NCI-H2227 treated with DMSO at 0.1 percent for 48 hours (cell line): ENCODE measurements at places on chromosomes 4 and X.

DNA sequence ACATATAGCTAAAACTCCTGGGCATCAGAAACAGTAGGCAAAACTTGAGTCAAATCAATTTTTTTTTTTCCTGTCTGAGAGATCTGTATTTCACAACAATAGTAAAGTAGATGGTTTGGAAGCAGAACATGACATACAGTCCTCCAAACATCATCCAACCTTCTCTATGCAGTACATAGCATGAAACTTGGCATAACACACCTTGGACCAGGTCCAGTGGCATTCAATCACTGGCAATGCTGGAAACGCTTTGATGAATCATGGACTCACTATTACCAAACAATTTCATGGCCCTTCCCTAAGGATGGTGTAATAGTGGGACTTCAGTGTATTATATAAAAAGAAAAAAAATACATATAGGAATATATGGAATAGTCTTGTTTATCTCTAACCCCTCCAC, 154.6 kb downstream of the FMR1NB start:
- no peak for DNase-seq

DNA sequence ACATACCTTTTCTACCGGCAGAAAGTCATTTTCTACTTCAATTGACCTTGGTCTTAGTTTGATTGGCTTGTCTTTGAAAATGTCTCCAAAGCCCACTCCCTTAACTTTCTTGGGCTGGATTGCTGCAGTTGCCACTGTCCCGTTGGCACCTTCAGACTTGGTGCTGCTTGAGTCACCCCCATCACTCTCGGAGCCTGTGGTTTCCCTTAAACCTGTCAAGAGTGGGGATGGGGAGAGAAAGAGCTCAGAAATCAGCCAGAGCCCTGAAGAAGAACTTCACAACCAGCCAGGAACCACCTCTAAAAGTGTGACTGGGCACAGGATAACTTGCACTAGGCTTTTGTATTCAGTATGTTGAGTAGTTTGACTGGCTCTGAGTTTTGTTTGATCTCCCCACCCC, 168.5 kb upstream of the MAP3K15 start:
- DNase-seq = no peak

DNA sequence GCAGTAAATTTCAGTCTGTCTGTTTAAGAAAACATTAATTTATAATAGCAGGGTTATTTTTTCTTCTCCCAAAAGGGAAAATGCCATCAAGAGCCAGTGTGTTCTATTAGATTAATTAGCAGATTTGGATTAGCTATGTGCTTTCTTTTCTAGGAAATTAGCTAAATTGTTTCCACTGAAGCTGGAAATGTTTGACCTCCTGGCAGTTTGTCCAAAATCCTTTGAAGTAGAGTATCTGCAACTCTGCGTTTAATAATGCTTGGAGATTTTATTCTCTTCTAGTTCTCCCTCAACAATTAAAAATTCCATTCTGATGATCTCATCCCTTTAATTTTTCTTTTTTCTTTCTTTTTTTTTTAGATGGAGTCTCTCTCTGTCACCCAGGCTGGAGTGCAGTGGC, 27.1 kb upstream of the HOPX start:
- DNase-seq = no peak

- no peak for DNase-seq
Observed at GRCh38 chr4:102334624-102335023, 10.7 kb downstream of the SLC39A8 start.

DNA sequence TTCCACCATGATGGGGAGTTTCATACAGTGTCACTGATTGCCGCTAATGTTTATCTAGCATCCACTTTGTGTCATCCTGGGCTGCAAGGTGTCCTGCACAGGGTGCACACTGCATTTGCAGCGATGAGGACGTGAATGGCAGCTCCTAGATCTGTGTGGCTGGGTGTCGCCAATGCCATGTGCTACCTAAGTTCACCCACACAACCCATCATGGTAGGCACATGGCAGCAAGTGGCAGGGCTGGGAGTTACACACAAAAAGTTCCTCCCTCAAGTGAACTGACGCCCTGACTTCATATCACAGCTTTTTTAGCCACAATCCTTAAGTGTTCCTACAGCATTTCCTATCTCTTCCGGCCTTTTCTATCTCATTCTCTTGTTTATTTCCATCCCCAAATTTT, 45.9 kb upstream of the SPRY1 start:
- no peak for DNase-seq

GRCh38 chrX:40503094-40503493, 77.7 kb upstream of the ATP6AP2 start:
- no peak for DNase-seq

- no peak for DNase-seq
Observed at GRCh38 chr4:17807446-17807845, 3.1 kb downstream of the DCAF16 start.

- no peak for DNase-seq
Observed at GRCh38 chr4:10534820-10535219, 77.6 kb upstream of the ZNF518B start.

- DNase-seq = no peak
Observed at GRCh38 chr4:98630737-98631454, 27.5 kb downstream of the TSPAN5 start.

- no peak for DNase-seq
Observed at GRCh38 chr4:161279095-161279494, 884.7 kb downstream of the FSTL5 start.

DNA sequence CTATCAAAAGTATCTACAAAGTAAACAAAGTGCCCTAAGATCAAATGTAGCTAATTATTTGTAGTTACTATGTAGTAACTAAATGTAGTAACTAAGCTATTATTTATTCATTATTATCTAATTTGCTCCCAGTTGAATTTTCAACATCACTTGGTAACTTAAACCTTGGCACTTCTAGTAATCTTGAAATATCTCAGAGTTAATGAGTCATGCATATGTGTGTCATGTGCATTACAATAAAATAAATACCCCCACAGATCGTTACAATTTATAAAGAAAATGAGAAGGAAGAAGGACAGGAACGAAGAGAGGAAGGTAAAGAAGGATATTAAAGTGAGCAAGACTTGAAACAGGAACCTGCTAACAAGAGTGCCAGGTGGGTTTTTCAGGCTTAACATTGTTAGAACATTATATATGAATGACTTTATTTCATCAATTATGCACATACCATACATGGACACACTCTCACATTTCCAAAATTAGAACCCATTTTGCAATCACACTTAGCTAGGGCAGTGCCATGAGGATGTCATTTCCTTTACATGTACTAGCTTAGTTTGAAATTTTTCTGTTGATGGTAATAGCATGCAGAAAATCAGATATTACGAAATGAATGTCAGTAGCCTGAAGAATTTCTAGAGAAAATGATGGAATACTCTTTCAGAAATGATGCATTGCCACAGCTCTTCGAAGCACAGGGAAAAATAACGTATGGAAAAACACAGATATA, 1670.4 kb upstream of the AGA start:
- DNase-seq = no peak

GRCh38 chrX:40106676-40107290, 9.0 kb upstream of the BCOR start:
- DNase-seq = no peak

DNA sequence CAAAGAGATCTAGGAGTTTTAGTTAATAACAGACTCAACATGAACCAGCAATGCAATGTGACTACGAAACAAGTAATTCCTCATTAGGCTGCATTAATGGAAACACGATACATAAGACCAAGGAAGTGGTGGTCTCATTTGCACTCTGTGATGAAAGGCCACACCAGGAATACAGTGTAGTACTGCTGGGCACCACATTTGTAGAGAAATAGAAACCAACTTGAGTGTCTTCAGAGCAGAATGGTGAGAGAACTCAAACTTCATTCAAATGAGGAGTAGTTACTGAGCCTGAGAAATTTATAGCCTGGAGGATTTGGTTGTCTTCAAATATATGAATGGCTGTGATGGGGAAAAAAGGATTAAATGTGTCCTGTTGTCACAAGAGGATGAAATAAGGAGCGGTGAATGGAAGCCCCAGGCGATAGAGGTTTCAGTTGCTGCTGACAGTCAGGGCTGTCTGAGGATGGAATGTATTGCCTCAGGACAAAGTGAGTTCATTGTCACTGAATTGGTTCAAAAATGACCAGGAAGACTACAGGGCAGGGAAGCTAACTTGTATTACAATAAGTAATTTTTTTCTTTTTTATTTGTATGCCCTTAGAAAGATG, 50.9 kb downstream of the NFKB1 start:
- no peak for DNase-seq

GRCh38 chr4:30716158-30716557, 4.0 kb upstream of the PCDH7 start:
- no peak for DNase-seq

- no peak for DNase-seq
Observed at GRCh38 chrX:136303041-136303440, 2.3 kb downstream of the ADGRG4 start.

DNA sequence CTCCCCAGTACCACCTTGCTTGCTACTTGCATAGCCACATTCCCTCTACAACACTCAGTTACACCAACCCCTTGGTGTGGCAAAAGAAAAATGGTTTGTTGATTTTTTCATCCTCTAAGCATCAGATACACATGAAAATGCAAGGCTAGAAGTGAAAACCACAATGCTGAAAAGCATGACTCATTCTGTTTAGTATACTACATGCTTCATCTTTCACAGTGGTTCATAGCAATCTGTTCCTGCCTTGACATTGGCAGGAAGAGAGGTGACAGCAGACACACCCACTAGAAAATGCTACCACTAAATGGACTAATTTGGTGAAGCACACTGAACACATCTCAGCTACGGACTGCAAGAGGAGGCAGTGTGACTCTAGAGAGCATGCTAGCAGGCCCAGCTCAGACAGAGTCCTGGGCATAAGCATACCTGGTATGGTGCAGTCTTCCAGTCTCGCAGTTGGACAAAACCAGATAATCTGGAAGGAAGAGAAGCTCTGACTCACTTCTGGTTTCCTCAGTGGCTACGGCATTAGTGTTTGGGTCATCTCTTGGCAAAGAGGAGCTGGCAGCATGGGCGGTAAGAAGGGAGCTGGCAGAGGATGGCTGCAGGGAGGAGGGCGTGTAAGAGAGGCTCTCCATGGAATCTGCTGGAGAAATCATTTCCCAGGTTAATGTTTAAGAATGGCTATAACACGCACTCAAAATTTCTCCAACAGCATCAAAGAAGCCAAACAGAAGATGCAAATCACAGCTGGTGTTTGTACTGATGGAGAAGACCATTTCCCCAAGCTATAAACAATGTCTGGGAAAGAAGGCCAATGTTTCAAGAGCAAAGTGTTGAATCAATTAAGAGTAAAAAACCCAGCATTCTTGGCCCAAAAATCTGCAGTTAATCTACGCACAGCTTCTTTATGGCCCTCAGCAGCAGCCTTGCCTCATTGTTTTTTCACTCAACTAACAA, 37.8 kb downstream of the GAB3 start:
- no peak for DNase-seq

GRCh38 chr4:150332086-150332485, 249.9 kb upstream of the MAB21L2 start:
- no peak for DNase-seq

- no peak for DNase-seq
Observed at GRCh38 chr4:48472794-48473193, 10.3 kb upstream of the SLC10A4 start.

- DNase-seq = no peak
Observed at GRCh38 chr4:41217374-41217773, 3.0 kb upstream of the APBB2 start.

- no peak for DNase-seq
Observed at GRCh38 chrX:13376857-13377549, 57.1 kb upstream of the ATXN3L start.

- DNase-seq = no peak
Observed at GRCh38 chr4:28973587-28974350, 1746.4 kb upstream of the PCDH7 start.

DNA sequence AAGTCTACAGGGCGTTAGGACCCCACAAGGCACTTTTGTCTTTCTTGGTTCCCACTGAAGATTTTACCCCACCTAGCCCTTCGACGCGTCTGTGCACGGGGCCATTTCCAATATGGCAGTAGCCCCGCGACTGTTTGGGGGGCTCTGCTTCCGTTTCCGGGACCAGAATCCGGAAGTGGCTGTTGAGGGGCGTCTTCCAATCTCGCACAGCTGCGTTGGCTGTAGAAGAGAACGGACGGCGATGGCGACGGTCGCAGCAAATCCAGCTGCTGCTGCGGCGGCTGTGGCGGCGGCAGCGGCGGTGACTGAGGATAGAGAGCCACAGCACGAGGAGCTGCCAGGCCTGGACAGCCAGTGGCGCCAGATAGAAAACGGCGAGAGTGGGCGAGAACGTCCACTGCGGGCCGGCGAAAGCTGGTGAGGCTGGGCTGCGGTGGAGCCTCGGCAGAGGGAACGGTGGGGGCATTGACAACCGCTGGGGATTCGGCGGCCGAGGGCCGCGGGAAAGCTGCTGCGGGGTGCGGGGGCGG, at the start of gene USP11:
USP11 (plus strand) TSS at position 207 of the 530 bp plus-strand sequence; CDS start at position 242, 35 bp downstream.
- peak; percentile 74 for DNase-seq

GRCh38 chrX:13373027-13373426, 53.2 kb upstream of the ATXN3L start:
- no peak for DNase-seq

- DNase-seq = no peak
Observed at GRCh38 chr4:175927121-175927520, 115.1 kb upstream of the GPM6A start.

DNA sequence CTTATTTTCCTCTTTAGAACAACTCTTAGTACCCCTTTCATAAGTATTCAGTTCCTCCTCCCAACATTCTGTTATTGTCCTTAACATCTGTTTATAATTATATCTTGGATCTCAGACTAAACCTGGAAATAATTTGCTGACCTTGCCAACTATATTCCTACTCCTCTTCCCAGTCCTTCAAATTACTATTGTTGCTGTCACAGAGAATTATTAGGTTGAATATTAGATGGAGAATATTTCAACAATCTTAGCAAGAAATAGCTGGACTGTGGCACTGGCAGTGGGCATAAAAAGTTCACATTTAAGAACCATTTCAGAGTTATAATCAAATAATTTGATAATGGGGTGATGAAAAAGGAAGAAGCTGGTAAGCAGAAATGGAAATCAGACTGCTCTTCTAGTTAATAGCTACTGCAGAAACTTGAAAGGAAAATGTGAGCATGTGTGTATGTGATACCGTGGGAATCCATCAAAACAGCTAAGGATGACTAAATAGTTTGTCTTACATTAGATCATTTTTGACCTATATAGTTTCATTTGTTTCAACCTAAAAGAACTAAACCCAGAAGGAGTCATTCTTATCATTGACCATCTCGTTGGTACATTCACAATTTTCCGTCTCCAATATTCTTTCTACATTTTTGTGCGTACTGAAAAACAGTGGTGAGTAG, 43.3 kb upstream of the PRDM8 start:
- no peak for DNase-seq

- DNase-seq = no peak
Observed at GRCh38 chrX:133391111-133391510, 24.2 kb downstream of the GPC4 start.

DNA sequence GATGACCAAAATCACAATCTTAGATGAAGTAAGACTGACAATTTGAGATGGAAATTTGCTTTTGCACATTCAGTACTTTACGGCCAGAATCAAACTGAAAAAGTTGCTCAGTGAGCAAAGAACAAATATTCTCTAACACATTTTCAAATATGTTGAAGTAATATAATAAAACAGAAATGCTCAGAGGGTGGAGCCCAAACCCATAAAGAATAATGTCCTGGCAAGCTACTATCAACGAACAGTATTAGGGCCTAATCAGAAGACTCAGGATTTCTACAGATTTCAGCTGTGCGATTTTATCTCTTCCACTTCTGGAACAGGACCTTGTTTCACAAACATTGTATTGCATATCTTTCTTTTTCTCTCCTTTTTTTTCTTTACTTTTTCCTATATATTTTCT, 505.0 kb downstream of the TECRL start:
- no peak for DNase-seq
